Thyroid gland (tissue), 4 donors: ENCODE measurements at places on chromosomes 6 and 20.
A peak's percentile ranks its signal among the peaks of the same experiment; 100 is the strongest.

DNA sequence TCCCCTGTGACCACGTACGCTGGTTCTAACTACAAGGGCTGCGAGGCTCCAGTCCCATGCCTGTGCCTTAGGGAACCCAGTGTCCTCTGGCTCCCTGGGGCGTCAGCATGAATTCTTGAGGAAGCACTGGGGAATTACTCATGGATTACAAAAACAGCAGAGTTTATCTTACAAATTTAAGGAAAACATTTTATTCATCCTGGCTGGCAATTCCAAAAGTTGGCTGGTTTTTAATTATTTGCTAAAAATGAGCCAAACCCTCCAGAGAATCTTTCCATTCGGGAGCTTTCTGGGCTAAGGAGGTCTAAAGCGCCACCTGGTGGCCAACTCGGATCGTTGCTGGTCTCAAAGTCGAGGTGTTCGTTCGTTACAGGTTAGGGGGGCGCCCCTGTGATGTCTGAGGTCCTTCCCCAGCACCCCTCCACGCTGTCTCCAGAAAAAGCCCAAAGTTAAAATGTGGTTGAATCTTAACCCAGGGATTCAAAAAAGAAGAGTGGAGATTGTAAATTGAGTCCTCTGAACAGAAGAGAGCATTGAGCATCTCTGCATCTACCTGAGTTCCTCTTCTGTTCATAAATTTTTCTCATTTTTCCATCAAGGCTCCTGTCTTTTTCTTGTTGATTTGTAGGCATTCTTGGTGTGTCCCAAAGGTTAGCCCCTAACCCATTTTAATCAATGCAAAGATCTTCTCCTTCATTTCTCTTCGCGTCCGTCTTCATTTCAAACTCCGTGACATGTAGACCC is 99.4 kb downstream of the BFSP1 start:
- no peak overlapping the region for H3K4me3 ChIP-seq
- no peak overlapping the region for H3K27ac ChIP-seq
- no peaks in the 10 kb centered on the region for H3K27me3 ChIP-seq
- peaks cover 7% of the 10 kb centered on the region for H3K4me1 ChIP-seq

- DNase-seq: no peak
- no peaks in the 10 kb centered on the region for H3K27me3 ChIP-seq
- no peak overlapping the region for H3K27ac ChIP-seq
- no peaks in the 10 kb centered on the region for H3K4me1 ChIP-seq
These were observed 83.9 kb downstream of the BANF2 start for GRCh38 chr20:17783671-17784070.

GRCh38 chr6:168959696-168960095 is 293.9 kb downstream of the THBS2 start:
- no peak overlapping the region for H3K27ac ChIP-seq
- H3K36me3 ChIP-seq: no peaks in the 10 kb centered on the region
- H3K27me3 ChIP-seq: no peaks in the 10 kb centered on the region

- no peak overlapping the region for H3K4me3 ChIP-seq
- H3K36me3 ChIP-seq: no peaks in the 10 kb centered on the region
- no peak for DNase-seq
- no peak overlapping the region for H3K27ac ChIP-seq
- H3K27me3 ChIP-seq: no peaks in the 10 kb centered on the region
- peaks cover 17% of the 10 kb centered on the region for H3K4me1 ChIP-seq
These were observed 118.9 kb upstream of the COL21A1 start for GRCh38 chr6:56366141-56366852.

DNA sequence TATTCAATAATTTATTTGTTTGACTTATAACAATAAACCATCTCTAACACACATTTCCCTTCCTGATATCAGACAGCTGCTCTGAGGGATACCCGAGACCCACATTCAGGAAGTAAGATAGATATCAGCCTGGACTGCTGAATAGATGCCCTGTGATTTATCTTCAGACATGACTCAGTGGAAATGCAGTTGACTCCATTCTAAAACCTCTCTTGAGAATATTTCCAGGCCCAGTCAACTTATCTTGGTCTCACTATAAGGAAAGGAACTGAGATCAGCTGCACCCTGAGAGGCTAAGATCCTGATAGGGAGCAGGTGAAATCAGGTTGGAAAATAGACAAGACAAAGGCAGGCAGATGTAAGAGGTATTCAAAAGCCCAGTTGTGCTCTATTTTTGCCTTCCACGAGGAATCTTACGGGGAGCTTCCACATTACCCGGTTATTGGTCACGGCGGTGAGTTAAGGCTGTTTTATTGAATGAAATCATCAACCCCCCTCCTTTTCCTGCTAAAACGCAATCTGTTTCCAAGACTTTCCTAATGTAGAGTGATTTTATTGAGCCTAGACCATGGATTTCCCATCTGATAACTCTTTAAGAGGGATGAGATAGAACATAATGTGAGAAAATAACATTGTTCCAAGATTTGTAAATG is 25.5 kb downstream of the C6orf15 start:
- no peaks in the 10 kb centered on the region for H3K36me3 ChIP-seq
- no peak for DNase-seq
- peaks cover 4% of the 10 kb centered on the region for H3K4me1 ChIP-seq
- no peak overlapping the region for H3K4me3 ChIP-seq
- no peak overlapping the region for H3K27ac ChIP-seq
- no peaks in the 10 kb centered on the region for H3K27me3 ChIP-seq

- no peak overlapping the region for H3K4me3 ChIP-seq
- no peaks in the 10 kb centered on the region for H3K4me1 ChIP-seq
- H3K36me3 ChIP-seq: no peaks in the 10 kb centered on the region
- no peaks in the 10 kb centered on the region for H3K27me3 ChIP-seq
- no peak overlapping the region for H3K27ac ChIP-seq
These were observed 175.9 kb downstream of the SOX4 start for GRCh38 chr6:21769405-21769861.

GRCh38 chr6:56790414-56790813 is 147.7 kb upstream of the DST start:
- no peaks in the 10 kb centered on the region for H3K27me3 ChIP-seq
- no peak overlapping the region for H3K27ac ChIP-seq

DNA sequence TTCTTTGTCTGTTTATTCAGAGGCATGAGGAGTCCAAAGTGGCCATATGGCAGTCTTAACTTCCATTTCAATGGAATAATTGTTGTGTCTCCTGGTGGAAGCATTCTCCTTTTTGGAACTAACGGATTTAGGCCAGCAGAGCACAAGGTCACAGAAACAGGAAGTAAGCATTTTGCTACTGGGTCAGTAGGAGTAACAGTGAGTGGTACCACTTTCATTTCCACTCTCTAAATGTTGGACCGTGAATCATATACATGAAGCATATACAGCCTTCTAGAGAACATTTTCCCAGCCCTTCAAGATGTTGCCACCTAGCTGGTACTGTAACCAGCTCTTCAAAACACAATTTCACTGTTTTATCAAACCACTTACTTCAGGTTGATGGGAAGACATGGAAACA is 182.8 kb downstream of the EYS start:
- no peak overlapping the region for H3K27ac ChIP-seq
- no peaks in the 10 kb centered on the region for H3K4me1 ChIP-seq
- no peak overlapping the region for H3K4me3 ChIP-seq
- H3K27me3 ChIP-seq: no peaks in the 10 kb centered on the region

GRCh38 chr6:1792989-1793388 is 183.3 kb downstream of the FOXC1 start:
- no peak overlapping the region for H3K4me3 ChIP-seq
- no peaks in the 10 kb centered on the region for H3K4me1 ChIP-seq
- H3K27me3 ChIP-seq: no peaks in the 10 kb centered on the region
- no peaks in the 10 kb centered on the region for H3K36me3 ChIP-seq
- DNase-seq: peak; percentile 34
- no peak overlapping the region for H3K27ac ChIP-seq

DNA sequence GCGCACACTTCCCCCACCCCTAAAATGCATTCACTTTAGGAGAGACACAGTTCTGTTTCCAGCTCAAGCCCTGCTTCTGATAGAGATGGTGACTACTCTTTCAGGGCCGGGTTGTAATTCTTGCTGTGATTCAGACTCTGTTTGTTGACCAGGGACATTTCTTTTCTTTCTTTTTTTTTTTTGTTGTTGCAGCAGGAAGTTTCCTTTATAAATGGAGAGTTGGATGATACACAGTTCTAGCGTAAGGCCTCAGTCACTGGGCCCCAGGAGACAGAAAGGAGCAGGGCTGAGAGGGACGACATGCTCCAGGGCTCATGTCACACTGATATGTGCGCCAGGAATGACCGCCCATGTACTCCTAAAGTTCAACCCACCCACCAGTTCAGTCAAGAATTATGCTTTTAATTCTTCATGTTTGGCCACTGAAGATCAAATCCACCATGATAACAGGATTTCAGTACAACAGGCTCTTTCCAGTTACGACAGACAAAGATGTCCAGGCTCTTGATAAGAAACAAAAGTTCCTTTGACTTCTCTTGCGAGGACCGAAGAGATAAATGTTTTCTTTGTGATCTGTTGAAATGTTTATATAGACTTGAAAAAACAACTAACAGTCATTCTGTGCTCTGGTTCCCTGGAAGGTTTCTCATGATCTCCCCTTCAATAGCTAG is 142.5 kb downstream of the CD164 start:
- no peaks in the 10 kb centered on the region for H3K27me3 ChIP-seq
- no peaks in the 10 kb centered on the region for H3K36me3 ChIP-seq
- H3K27ac ChIP-seq: peak overlapping the region; percentile 39
- DNase-seq: peak; percentile 49
- H3K4me3 ChIP-seq: no peak overlapping the region
- H3K4me1 ChIP-seq: peaks cover 22% of the 10 kb centered on the region

DNA sequence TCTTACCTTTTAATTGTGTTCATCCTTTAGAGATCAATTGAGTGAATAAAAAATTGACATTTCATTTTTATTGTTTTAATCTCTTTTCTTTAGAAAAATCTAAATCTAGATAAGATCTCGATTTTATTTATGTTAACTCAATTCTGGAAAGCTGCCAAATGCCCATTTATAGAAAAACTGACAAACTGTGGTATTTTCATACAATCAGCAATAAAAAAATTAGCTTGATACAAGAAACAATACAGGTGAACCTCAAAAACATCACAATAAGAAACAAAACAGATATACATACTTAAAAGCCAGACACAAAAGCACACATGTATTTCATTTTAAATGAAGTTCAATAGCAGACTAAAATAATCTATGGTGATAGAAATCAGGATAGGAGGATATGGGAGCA is 30.0 kb upstream of the ARHGAP18 start:
- H3K4me3 ChIP-seq: no peak overlapping the region
- no peak overlapping the region for H3K27ac ChIP-seq
- H3K36me3 ChIP-seq: no peaks in the 10 kb centered on the region
- H3K4me1 ChIP-seq: no peaks in the 10 kb centered on the region

- H3K36me3 ChIP-seq: no peaks in the 10 kb centered on the region
- no peak for DNase-seq
- H3K27ac ChIP-seq: no peak overlapping the region
- no peaks in the 10 kb centered on the region for H3K4me1 ChIP-seq
- no peak overlapping the region for H3K4me3 ChIP-seq
These were observed 108.9 kb downstream of the BCAS1 start for GRCh38 chr20:53961527-53961926.

DNA sequence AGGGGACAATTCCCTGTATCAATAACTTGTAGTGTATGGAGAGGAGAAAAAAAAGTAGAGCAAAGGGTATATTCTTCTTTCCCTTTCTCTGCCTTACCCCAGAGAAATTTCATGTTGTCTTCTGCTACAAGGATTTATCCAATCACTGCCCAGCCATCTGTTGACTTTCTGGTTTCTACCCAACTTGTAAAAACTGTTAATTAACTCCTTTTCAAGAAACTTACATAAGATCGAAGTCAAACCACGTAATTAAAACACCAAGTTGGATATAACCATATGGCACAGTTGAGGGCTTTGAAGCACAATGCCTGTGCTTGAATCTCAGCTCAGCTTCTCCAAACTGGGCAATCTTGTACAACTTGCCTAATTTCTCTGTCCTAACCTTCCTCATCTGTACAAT is 99.5 kb downstream of the MAN1A1 start:
- H3K27ac ChIP-seq: no peak overlapping the region
- H3K36me3 ChIP-seq: no peaks in the 10 kb centered on the region
- no peaks in the 10 kb centered on the region for H3K4me1 ChIP-seq
- H3K27me3 ChIP-seq: no peaks in the 10 kb centered on the region
- no peak overlapping the region for H3K4me3 ChIP-seq
- DNase-seq: no peak

DNA sequence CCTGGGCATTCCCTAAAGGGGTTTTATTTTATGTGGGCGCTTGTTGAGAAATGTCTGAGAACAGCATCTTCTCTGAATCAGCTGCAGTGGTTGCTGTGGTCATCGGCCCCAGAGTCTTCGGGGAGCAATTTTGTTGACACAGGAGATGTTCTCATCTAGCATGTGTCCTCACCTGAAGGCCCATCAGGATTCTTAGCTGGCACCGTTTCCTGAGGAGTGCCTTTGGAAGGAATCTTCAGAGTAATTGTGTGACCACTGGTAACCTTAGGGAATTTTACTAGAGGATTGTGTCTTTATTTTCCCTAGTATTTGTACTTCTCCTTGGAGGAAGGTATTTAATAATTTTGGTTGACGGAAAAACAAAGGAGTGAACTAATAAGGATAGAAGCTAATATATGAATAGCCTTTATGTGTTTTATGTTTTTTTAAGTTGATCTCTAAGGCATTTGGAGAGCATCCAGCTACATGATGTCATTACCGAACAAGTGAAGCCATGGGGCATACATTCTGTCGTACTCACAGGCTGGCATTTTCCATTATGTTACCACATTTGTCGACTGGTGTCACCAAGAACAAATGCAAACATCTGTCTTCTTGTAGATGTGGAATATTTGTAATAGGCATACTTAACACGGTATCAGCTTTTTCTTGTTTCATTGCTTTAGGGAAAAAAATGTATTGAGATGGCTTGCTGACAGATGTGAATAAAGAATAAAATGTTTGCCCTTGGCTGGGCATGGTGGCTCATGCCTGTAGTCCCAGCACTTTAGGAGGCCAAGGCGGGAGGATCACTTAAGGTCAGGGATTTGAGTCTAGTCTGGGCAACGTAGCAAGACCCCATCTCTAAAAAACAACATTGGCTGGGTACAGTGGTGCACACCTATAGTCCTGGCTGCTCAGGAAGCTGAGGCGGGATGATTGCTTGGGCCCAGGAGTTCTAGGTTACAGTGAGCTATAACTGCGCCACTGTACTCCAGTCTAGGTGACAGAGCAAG is 41.9 kb downstream of the TULP4 start:
- no peak overlapping the region for H3K27ac ChIP-seq
- DNase-seq: no peak
- no peaks in the 10 kb centered on the region for H3K36me3 ChIP-seq

DNA sequence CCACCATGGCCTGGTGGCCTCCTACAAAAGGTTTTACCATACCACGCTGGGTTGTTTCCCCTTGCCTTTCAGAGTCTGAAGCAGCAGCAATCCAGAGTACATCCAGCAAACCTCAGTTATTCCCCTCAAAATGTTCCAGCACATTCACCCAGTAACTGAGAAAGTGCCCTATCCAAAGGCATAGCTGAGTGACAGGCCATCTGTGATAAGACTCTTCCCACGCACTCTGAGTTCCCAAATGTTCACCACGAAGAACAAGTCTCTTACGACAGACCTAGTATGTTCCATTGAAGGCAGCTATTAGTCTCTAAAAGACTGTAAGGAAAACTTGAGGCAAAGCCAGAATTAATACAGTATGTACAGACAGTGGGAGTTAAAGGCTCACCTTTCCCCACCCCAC is 31.6 kb upstream of the C20orf144 start:
- H3K27me3 ChIP-seq: no peaks in the 10 kb centered on the region
- H3K4me3 ChIP-seq: no peak overlapping the region
- peaks cover 12% of the 10 kb centered on the region for H3K36me3 ChIP-seq
- no peaks in the 10 kb centered on the region for H3K4me1 ChIP-seq
- no peak for DNase-seq

- H3K4me1 ChIP-seq: no peaks in the 10 kb centered on the region
- H3K27me3 ChIP-seq: no peaks in the 10 kb centered on the region
- no peaks in the 10 kb centered on the region for H3K36me3 ChIP-seq
- DNase-seq: no peak
These were observed 283.4 kb downstream of the HAO1 start for GRCh38 chr20:7656687-7657467.
